ENCODE measurements at places on chromosomes 5 and 9. TPM values are rescaled to one million over a fixed set of nuclear protein-coding genes. Genes with fewer than 3 reads are reported as not detected.

The MUSK gene
- 2.2 TPM for total RNA-seq

The SYNPO gene
- 1.2 TPM for total RNA-seq

The CCNO gene
- total RNA-seq = 0.89 TPM

The MSX2 gene
- 10.7 TPM for total RNA-seq

The ZNF354C gene
- 2.6 TPM for total RNA-seq

The PCDHGA4 gene
- 0.23 TPM for total RNA-seq

The PCDHAC2 gene
- 0.07 TPM for total RNA-seq

The PCDHGB2 gene
- 2.5 TPM for total RNA-seq

The TMC1 gene
- not detected for total RNA-seq

The GARIN3 gene
- total RNA-seq = not detected

- no peak for DNase-seq
These were observed 244.8 kb downstream of the GLIS3 start for GRCh38 chr9:4055032-4055431.

- no peak for DNase-seq
These were observed 123.9 kb downstream of the TLE4 start for GRCh38 chr9:79695531-79696175.

- no peak for DNase-seq
These were observed 22.7 kb upstream of the SH3RF2 start for GRCh38 chr5:145913701-145914100.

DNA sequence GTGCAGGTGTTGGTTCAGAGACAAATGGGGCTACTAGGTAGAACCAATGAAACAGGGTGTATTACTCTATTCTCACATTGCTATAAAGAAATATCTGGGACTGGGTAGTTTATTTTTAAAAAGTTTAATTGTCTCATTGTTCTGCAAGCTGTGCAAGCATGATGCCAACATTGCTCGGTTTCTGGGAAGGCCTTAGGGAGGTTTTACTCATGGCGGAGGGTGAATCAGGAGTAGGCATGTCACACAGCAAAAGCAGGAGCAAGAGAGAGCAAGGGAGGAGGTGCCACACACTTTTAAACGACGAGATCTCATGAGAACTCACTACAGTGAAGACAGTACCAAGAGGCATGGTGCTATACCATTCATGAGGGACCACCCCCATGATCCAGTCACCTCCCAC is 134.6 kb downstream of the PIK3R1 start:
- DNase-seq = no peak

- DNase-seq = no peak
These were observed 1.6 kb downstream of the SKP1 start for GRCh38 chr5:134174841-134175839.

DNA sequence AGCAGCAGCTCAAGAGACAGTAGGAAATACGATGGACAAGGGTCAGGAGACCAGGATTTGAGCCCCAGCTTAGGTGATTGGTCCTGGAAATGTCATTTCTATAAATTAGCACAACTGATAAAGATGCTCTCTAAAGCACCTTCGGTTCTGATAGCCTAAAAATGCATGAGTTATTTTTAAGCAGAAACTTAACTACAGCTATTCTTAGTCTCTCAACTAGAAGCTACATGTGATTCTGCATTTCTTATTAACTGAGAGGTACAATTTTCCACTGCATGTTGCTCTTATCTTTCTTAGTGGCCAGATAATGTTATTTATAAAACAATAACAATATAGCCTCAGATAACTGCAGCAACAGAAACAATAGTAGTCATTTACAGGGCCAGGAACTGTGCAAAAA is 136.4 kb downstream of the GRIA1 start:
- no peak for DNase-seq

GRCh38 chr5:172748341-172748843 is 22.6 kb downstream of the DUSP1 start:
- DNase-seq = no peak

GRCh38 chr5:136084698-136085097 is 47.9 kb upstream of the SMAD5 start:
- DNase-seq = peak; percentile 68

- DNase-seq = no peak
These were observed 173.2 kb upstream of the MVB12B start for GRCh38 chr9:126153382-126153781.

GRCh38 chr5:137997726-137998213 is 35.1 kb downstream of the FAM13B start:
- DNase-seq = no peak

DNA sequence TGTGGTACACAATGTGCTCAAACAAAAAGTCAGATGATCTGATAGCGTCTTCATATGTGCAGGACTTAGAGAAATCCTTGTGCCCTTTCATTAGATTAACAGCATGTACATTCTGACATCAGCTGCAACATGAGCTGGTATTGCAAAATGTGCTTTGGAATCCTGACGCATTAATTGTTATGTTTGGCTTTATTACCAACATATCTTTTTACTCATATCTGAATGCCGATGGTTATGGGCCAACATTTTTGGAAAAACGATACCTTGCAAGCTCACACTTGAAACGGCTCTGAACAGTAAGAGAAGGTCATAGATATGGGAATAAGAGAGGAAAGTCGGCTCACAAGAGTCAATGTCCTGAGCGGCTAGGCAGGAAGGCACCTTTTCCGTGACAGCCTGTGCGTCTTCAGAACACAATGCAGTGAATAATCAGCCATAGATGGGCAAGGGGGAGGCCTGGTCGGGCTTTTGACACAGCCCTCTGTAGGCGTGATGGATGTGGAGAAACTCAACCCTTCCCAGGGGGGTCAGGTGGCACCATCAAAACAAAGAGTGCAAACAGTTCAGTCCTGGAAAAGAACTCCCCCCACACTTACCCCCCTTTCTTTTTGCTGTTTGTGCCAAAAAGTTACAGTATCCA is 36.4 kb upstream of the GAS1 start:
- DNase-seq = peak; percentile 27

DNA sequence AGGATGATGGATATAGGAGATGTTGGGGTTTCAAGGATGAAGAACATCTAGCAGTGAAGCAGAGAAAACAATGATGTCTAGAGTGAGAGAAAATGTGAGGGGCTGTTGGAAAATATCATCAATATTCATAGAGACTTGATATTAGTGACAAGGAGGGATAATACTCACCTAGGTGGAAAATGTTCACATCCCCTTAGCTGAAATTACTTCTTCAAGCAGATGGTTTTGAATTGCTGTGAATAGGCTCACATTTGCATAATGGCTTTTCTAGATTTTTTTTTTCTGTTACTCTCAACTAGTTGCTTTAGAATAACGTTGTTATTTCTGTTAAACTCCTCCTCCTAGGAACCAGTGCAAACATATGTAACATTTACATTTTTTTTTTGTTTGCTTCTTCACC is 61.6 kb upstream of the MAP1B start:
- no peak for DNase-seq

- DNase-seq = no peak
These were observed 5.3 kb upstream of the TJP2 start for GRCh38 chr9:69168709-69169217.

DNA sequence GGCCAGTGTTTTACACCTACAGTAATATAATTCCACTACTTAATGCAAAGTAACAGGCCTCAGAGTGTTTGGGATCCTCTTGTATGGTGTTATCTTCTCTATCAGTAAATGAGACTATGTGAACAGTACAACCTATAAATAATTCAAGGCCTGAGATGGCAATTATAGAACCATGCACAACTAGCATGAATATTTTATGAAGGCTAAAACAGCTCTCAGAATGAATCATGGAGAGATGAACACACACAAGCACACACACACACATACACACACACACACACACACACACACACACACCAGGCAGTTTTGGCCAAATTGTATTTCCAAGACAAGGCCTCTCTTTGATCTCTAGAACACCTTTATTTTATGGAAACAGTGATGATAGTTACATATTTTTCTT is 224.9 kb downstream of the EBF1 start:
- no peak for DNase-seq

DNA sequence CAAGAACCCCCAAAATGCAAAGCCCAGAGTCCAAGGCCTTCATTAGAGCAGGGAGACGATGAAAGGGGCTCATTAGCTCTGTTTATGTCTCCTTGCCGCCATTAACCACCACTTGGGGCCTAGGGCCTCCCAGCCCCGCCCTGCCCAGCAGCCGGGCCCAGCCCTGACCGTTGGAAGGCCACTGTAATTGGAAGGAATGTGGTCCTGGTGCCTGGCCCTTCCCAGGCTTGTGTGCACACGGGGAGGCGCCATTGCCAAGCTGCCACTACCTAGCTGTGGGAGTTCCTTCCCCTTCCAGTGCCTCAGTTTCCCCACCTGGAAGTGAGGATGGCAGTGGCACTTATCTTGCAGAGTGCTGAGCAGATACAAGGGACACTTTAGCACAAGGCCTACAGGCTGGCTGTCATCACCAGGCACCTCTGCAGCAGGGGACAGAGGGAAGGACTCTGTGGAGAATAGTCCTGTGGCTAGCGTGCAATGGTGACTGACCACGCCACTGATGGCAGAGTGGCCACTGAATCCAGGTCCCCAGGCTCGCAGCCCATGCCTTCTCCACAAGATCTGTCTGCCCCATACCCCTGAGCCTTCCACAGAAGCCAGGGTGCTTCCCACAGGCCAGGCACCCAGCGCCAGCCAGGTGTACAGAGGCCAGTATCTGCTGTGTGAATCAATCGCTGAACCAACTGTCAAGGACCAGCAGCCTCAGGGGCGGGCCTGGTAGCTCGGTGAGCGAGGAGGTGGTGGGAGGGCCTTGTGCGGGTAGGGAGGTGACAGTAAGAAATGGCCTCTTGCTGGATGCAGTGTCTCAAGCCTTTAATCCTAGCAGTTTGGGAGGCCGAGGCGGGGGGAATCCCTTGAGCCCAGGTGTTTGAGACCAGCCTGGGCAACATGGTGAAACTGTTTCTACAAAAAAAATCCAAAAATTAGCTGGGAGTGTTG is 20.8 kb downstream of the GBGT1 start:
- no peak for DNase-seq

- no peak for DNase-seq
These were observed 118.0 kb upstream of the RAI14 start for GRCh38 chr5:34538026-34538672.

DNA sequence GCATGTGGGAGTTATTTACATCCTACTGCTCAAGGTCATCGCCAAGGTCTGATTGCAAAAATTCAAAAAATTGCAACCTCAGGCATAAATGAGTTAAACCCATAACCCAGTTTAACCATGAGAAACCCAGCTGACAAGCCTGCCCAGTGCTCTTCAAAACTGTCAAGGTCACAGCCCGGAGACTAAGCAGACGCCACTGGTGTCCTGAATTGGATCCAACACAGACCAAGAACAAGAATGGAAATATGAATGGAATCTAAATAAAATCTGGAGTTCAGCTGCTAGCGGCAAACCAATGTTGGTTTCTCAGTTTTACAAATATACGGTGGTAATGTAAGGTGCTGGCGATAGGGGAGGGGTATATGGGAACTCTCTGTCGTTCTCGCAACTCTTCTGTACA is 201.5 kb upstream of the MVB12B start:
- no peak for DNase-seq

DNA sequence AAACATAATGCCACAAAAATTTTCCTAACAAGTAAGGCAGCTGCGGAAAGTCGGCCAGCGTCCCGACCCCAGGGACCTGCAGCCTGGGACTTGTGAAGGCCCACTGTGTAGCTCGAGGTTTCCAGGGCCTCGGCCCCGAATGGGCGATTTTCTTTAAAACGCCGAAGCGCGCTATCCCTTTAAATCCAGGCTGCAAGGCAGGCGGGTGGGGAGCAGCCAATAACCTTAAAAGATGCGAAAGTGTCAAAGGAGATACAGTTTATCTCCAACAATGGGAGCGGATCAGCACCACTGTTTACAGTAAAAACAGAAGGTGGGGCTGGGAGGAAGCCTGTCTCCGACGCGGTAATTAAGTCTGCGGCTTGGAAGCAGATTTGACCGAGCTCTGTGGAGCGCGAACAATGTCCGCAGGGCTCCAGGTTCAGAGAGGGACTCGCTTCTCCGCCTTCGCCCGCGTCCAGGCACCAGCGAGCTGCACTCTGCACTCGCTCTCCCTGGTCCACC is 1.7 kb upstream of the ZSWIM6 start:
- no peak for DNase-seq

DNA sequence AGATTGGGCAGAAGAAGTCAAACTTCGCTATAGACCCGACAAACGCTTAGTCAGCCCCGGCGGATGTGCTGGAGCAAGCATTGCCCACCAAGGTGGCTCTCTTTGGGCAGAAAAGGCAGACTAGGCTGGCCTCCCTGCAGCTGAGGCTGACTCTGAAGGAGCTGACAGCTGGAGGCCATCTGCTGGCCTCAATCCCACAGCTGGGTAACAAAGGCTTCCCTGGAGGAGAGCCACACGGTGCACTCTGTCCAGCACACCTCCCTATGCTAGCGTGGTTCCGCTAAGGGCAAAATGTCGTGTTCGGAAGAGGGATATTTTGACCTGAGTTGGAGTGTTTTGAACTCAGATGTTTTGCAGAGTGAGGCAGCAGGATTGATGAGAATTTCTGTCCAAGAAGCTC is 103.5 kb upstream of the PTCH1 start:
- no peak for DNase-seq

DNA sequence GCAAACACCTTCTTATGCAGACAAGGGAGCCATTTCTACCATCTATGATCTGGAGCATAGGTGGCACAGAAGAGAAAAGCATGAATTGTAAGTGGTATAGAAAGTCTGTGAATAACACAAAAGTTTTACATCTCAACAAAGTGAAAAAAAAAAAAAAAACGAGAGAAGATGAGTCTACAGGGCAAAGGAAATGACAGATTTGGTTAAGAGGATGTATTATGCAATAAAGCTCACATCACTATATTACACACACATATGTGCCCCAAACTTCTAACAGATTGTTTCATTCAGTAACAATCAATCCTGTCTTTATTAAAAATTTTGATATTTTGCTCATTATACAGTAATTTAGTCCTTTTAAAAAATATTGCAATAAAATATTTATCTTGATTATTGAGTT is 49.8 kb downstream of the CERT1 start:
- no peak for DNase-seq

DNA sequence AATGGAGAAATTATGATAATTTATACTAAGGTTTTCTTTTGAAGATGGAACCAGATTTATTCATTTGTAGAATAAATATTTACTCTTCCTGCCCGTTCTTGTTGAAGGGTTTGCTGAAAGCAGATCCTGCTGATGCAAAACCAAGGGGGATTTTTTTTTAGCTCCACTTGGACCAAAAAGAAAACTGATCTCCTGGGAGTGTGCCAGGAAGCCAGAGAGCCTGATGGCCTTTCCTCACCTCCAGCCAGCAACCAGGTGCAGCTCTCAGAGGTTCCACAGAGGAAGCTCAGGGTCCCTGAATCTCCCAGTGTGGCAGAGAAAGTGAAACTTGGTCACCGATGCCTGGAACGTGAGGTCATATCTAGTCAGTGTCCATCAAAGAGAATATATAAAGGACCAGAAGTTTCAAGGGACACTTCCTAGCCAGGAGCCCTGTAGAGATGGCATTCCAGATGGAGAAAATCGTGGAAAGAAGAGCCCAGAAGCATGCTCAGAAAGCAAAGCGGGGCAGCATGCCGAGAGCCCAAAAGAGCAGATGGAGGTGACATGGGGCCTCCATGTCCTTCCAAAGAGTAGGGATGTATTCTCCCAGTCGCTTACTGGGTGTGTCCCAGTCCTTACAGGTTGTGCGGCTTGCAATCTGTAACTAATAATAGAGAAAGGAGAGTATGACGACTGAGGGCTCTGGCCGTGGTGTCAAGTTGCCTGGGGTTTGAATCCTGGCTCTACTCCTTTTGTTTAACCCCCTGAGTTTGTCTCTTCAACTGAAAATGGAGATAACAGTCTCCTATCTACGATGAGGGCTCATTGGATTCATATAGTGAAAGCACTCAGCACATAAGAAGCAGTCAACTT is 12.2 kb downstream of the AFAP1L1 start:
- DNase-seq = no peak
